ENCODE measurements at places on chromosomes 5 and 9.

DNA sequence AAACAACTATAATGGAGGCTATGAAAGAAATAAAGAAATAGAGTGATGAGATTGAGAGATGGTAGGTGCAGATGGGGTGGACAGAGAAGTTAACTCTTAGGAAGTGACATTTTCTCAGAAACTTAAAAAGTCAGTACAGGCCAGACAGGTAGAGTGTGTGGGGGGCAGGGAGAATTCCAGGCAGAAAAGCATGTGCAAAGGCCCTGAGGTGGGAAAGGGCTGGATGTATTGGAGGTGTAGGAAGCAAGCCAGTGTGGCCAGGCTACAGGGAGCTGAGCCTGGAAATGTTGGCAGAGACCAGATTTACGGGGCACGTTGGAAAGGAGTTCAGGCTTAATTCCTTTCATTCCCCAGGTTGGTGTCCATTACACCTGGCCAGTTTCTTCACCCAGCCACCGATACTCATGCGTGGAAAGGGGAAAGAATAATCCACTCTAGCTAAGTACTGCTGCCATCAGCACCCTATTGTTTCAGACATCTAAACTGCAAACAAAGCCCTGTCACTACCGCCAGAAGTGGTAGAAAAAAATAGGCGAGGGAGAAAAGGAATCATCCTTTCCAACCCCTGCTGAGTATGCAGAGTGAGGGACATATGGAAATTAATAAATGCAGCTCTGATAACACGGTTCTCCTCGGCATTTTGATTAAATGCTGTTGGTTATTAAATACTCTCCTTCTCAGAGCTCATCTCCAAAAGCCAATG lies 116.8 kb upstream of the GPR151 start:
- no peak for ATAC-seq

DNA sequence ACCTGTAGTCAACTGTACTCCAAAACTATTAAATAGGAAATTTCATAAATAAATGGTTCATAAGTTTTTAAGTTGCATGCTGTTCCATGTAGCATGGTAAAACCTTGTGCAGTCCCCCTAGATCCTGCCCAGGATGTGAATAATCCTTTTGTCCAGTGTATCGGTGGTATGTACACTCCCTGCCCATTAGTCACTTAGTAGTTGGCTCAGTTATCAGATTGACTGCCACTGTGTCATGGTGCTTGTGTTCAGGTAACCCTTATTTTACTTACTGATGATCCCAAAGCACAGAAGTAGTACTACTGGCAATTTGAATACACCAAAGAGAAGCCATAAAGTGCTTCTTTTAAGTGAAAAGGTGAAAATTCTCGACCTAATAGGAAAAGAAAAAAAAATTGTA lies 134.2 kb downstream of the RNF180 start:
- ATAC-seq: no peak

DNA sequence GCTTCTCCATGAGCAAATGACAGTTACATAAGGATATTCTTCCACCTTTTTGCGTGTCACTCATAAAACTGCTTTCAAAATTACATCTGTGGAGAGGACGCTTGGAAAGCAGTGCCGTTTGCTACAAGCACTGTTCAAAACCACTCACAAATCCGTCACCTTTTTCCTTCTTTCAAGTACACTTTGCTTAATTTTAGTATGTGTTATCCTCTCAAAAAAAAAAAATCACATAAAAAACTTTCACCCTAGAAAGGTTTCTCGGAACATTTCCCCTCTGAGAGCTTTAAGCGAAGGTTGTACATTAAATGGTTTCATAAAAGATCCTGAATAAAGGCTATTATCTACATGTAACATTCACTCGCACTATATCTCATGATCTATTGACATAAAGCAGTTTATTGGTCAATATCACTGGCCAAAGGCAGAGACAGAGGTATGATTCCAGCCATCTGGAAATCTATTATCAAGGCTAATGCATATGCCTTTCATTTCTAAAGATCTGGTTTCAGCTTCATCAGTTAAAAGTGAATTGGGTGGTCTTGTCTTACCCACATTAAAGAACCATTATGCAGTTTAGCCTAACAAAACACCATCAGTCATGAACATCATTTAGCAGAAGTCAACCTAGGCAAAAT lies 163.6 kb downstream of the ENC1 start:
- no peak for ATAC-seq

DNA sequence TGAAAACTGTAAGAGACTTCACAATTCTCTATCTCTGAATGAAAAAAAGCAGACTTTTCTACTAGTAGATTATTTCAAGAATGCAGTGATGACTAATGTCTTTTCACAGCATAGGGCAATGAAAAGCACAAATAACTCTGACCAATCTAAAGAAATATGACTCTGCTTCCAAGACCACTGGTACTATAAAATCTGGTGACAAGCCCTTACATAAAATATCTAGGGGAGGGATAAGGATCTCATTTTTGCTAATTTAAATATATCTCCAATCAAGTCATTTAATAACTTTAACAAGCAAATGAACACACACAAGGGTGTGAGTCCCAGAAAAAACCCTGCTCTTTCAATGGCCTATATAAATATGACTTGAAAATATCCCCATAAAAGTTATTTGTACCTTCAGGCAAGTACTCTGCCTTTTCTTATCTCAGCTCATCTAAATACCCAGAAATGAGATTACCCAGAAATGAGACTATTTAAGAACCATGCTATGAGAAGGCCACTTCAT lies 105.2 kb downstream of the GNAQ start:
- ATAC-seq: peak; percentile 87

- ATAC-seq: no peak
Measured at GRCh38 chr9:108095496-108095895, 605.9 kb upstream of the KLF4 start.

- peak; percentile 33 for ATAC-seq
Measured at GRCh38 chr5:106094839-106095238, 1575.9 kb downstream of the EFNA5 start.

GRCh38 chr9:18906656-18907395 lies 126.2 kb downstream of the SAXO1 start:
- ATAC-seq: peak; percentile 87

GRCh38 chr9:68870086-68870485 lies 143.8 kb downstream of the PRKACG start:
- ATAC-seq: no peak
